ENCODE measurements at places on chromosomes 4 and X.

GRCh38 chr4:128709268-128709667 is 100.2 kb upstream of the JADE1 start:
- DNase-seq: no peak

DNA sequence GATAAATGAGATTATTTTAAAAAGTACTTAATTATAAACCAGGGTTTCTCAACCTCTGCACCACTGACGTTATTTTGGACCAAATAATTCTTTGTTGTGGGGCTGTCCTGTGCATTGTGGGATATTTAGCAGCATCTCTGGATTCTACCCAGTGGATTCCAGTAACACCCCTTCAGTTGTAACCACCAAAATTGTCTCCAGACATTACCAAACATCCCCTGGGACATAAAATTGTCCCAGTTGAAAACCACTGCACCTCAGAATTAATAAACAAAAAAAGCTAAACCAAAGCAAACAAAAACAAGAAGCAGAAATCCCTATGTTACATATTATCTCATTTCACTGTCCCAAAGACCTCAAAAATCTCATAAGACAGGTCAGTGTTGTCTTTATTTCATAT is 54.2 kb upstream of the GIMD1 start:
- DNase-seq: no peak

- DNase-seq: no peak
Measured at GRCh38 chr4:106240699-106241098, 75.3 kb downstream of the TBCK start.

- no peak for DNase-seq
Measured at GRCh38 chr4:37685823-37686372, 278 bp downstream of the RELL1 start.

GRCh38 chrX:69914781-69915180 is 135.0 kb downstream of the AWAT2 start:
- no peak for DNase-seq

GRCh38 chrX:154717824-154718223 is 33.1 kb downstream of the GAB3 start:
- no peak for DNase-seq

DNA sequence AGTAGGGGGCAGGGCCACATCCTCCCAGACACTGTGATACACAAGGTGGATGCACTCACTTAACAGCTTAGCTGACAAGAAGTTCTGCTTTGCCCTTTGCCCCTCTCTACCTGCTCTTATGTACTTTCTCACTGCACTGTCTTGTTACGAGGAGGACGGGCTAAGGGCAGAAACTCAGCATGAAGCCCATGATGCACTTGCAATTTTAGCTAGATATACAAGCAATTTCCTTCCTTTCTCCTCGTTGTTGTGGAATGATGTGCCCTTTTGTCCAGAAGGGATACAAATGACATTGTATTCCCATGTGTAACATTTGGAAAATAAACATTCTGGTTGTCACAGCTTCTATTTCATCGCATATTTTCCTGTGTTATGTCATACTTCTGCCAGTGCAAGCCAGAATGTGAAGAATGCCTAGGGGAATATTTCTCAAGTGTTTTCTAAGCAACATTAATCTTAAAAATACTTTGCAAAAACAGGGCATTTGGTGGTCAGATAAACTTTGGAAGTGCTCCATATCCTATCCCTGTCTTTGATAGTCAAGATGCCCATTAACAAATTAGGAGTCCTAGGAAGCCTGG is 47.2 kb downstream of the MAOA start:
- DNase-seq: no peak

GRCh38 chr4:78291277-78291676 is 234.2 kb downstream of the FRAS1 start:
- DNase-seq: no peak

DNA sequence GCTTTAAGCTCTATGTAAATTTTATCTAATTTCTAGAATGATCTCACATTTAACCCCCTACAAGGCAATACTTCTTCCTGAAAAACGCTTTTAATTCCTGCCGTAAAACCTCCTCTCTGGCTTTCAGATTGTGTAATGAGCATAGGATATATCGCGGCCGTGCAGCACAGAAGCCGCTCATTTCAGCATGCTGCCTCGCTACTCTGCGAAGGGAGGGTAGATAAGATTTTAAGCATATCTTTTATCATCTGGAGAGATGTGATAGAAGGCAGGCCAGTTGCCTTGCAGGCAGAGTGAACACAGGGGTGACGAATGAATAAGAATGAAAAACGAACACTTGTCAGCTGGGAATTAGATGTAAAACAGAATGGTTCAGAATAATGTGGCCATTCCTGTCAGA is 265.5 kb downstream of the UNC5C start:
- no peak for DNase-seq

DNA sequence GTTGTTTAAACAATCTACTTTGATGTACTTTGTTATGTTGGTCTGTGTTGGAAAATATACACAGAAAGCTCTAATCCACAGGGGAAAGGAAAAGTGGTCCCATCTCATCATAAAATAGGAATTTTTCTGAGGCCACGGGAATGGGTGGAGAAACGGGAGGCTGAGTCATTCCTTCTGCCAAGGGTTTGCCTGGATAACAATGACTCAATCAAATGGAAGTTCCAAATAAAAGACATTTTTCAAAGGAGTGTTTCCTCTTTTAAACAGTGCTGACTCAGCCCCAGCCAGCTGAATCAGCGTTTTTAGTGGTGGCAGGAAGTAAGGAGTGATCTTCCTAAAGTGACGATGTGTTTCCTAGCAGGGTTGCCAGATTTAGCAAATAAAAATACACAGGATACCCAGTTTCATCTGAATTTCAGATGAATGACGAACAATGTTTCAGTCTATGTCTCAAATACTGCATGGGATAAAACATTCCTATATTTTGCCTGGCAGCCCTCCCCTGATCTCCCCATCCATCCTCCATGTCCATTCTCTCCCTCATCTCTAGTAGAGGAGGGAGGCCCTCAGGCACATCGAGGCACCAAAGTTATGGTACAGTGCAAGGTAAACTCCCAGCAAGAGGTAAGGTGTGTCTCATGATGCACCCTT is 345.4 kb upstream of the GATB start:
- no peak for DNase-seq

DNA sequence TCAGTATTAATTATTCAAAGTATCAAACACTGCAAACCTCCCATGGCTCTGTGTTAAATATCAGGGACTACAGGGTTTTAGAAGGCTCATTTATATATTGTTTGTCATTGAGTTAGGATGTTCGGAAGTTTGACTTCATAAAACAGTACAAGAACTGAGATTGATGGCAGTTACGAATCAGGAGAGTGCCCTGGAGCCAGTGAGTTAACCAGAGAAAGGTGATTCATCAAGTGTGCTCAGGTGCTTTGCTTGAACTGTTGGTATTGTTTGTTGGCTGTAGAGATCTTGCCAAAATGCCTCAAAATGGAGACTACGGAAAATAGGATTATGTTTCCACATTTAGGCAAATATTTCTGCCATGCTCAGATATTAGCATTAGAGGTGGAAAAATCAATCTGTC is 7.5 kb upstream of the GPR101 start:
- no peak for DNase-seq

DNA sequence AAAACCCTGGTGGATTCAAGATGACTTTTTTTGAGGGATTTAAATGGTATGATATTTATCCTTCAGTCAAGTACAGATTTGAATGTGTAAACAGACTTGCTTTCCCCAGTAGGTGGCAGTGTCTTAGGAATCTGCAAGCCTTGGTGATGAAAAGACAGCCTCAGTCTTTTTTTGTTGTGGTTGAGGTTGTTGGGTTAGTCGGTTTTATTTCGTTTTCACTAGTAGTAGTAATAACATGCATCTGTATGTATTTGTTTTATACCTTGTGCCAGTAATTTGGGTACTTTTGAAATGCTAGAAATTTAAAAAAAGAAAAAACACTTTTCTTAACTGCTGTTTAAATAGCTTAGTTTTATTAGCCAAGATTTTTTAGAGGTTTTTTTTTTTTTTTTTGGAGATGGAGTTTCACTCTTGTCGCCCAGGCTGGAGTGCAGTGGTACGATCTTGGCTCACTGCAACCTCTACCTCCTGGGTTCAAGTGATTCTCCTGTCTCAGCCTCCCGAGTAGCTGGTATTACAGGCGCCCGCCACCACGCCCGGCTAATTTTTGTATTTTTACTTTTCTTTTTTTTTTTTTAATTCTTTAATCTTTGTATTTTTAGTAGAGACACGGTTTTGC is 39.2 kb downstream of the COPS4 start:
- peak; percentile 50 for DNase-seq

DNA sequence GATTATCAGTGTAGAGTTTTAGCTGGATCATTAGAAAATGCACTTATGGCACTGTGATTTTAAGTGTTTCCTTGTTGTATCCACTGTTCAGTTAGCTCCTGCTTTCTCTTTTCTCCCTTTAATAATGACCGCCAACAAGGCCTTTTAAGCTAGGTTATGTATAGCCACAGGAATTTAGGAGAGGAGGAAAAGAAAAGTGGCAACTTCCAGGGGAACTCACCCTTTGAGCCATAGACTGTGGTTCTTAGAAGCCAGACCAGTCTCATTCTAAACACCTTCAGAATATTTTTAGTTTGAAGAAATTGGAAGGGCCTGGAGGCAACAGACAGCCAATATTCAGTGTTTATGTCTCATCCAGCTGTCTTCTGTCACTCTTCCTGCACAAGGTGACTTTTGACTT is 6.1 kb downstream of the FGF2 start:
- DNase-seq: no peak

DNA sequence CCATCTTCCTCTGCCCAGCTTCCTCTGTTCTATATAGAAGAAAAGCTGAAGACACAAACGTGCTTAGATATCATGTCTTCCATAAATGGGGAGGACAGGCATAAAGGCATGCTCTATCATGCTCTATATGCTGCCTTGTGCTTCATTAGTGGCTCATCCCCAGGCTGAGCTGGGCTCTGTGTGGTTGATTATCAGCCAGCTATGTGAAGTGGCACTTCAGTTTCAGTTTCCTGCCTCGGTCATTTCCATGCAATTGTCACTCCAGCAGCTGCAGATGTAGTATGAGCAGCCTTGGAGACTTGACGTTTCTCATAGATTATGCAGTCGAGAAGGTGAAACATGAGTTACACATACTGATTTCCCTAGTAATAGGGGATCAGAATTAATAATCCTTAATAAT is 106.2 kb downstream of the SYTL5 start:
- DNase-seq: no peak

GRCh38 chr4:41594432-41594831 is 56.5 kb downstream of the LIMCH1 start:
- DNase-seq: no peak

- no peak for DNase-seq
Measured at GRCh38 chrX:18558799-18559198, 113.1 kb downstream of the RS1 start.

DNA sequence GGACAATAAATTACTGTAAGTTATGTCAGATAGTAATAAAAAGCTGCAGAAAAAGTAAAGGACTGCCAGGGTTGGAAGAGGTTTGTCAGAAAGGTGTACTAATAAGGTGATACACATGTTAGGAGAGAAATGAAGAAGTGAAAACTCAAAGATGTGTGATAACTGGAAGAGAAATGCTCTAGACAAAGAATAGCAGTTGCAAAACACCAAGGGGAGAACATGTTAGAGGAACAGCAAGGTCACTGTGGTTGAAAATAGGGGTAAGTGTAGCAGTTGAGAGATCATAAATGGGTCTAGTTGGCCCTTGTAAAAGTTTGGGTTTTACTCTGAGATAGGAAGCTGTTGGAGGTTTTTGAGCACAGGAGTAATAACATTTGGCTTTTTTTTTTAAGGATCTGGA is 46.9 kb downstream of the HSPA4L start:
- DNase-seq: no peak

DNA sequence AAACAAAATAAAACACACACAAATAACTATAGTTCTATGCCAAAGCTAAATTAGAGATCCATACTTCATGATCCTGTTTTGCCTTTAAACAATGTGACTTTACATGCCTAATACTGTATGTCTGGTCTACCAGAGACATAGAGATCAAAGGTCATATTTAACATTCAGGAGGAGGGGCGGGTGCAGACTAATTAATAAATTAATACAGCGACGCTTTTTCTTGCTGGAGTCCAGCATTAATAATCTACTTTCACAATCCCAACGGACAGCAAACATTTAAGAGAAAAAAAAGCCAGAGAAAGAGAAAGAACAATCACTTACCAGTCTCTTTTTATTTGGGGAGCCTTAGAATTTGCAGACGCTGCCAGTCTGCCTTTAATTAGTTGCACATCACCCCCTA is 509 bp downstream of the CXXC4 start:
- no peak for DNase-seq

DNA sequence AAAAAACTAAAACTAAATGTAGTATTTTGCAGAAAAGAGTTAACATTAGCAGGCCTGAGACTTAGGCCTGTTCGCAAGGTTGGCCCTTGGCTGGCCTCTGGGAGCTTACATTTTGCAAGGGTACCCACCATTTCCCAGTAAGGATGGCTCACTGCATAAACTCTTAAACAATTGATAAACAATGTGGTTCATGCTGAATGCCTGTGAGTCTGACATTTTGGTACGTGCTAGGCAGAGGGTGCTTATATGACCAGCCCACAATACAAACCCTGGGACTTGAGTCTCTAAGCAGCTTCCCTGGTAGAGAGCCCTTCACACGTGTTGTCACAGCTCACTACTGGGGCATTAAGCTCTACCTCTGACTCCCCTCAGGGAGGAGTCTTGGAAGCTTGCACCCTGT is 7.4 kb downstream of the PRPS2 start:
- no peak for DNase-seq

- DNase-seq: peak; percentile 7
Measured at GRCh38 chr4:18057821-18058533, 36.4 kb upstream of the LCORL start.

- DNase-seq: no peak
Measured at GRCh38 chr4:75723163-75724065, 963 bp upstream of the USO1 start.

DNA sequence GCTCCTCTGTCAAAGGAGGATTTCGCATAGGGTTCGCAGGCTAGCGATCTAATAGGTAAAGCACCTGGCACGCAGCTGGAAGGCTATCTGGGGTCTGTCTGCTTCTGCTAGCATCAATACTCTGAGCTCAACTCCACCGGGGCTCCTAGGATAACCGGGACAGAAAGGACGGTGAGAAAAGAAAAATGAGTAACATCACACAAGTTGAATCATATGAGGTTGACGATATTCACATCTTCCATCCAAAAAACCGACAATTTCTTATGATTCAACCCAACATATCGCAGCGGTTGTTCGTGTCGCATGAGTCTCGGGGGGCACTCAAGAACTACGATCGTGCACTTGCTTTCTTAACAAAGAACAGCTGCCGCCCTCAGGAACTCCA is 1.8 kb downstream of the PROM1 start:
- DNase-seq: no peak

DNA sequence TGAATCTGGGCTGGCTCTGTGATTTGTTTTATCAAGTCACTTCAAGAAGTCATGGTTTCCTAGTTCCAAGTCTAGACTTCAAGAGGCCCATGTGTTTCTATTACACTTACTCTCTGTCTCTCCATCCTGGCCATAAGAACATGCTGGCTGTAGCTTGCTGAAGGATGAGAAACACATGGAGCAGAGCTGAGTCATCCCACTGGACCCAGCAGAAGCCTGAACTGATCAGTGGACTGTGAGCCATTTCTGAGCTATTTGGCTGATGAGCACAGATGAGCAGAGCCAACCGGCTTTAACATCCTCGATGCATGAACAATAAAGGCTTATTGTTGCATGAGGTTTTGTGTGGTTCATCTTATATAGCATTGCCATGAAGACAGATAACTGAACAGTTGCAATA is 290.6 kb upstream of the BOD1L1 start:
- no peak for DNase-seq

- DNase-seq: no peak
Measured at GRCh38 chr4:137129441-137129840, 402.9 kb downstream of the PCDH18 start.
